RWPE1 (cell line): ENCODE measurements at places on chromosomes 1 and 21.

- DNase-seq: no peak
These were observed 31.6 kb upstream of the SOX13 start for GRCh38 chr1:204041232-204041767.

DNA sequence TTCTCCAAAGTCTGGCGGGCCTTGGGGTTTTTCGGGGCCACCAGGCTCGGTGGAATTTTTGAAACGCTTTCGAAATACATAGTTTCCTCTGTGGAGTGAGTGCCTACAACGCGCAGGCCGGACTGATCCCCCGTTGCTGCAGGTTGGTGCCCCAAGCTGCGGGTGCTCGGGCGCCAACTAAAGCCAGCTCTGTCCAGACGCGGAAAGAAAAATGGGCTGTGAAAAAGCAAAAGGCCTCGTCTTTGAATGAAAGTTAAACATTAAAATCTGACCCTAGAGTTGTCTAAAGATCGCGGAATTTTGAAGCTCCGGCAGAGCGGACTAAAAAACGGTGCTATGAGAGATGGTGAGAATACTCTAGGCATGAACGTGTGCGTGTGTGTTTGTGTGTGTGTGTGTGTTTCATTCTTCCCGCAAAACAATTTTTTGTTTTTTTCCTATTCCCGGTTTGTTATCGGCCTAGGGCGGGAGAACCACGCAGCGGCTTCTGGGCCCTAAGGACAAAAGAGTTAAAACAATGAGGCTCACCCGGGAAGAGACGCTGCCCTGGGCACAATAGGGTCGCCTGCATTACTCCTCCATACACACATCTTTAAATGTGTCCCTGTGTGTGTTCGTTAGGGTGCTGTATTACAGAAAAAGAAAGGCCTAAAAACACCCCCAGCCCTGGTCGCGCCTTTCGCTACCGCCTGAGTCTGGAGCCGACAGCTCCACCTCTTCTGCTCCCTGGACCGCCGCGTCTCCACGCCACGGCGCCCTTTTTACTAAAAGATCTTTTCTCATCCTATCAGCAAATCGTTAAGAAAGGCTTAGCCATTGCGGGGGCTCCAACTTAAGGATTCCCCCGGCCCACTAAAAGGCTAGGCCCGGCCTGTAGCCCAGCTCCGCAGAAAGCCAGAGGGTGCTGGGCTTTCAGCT, 3.2 kb downstream of the TBX15 start:
- DNase-seq: no peak

- DNase-seq: no peak
These were observed 30.9 kb upstream of the CACYBP start for GRCh38 chr1:174968750-174969244.

DNA sequence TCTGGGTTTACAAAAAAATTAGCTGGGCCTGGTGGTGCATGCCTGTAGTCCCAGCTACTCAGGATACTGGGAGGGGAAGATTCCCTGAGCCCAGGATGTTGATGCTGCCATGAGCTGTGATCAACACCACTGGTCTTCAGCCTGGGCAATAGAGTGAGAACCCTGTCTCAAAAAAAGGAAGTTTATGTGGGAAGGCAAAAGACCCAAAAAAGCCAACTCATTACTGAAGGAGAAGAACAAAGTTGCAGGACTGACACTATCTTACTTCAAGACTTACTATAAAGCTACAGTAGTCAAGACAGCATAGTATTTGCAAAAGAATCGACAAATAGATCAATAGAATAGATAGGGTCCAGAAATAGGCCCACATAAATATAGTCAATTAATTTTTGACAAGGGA, 9.2 kb upstream of the PTGS2 start:
- no peak for DNase-seq

- no peak for DNase-seq
These were observed 2.1 kb downstream of the FAM163A start for GRCh38 chr1:179745131-179745611.

DNA sequence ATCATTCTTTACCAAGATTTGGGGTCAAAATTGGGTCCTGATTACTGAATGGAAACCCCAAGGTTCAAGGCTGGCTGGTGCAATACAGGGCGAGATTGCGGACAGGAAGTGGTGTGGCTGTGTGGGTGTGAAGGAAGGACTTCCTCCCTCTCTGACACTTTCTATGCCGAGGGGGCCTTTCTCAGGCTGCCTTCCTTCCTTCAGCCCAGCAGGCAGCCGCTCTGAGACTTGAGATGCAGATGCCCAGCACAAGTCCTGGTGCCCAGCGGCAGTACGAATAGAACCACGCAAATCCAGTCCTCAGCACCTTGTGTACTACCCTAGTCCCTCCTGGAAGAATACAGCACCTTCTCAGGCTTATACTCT, 16.3 kb downstream of the BATF3 start:
- no peak for DNase-seq

- DNase-seq: no peak
These were observed 10.3 kb upstream of the C1orf198 start for GRCh38 chr1:230878591-230878990.

- no peak for DNase-seq
These were observed 347.4 kb downstream of the SIPA1L2 start for GRCh38 chr1:232282498-232282897.

- DNase-seq: peak; percentile 43
These were observed 71.4 kb downstream of the MEGF6 start for GRCh38 chr1:3539707-3540425.

DNA sequence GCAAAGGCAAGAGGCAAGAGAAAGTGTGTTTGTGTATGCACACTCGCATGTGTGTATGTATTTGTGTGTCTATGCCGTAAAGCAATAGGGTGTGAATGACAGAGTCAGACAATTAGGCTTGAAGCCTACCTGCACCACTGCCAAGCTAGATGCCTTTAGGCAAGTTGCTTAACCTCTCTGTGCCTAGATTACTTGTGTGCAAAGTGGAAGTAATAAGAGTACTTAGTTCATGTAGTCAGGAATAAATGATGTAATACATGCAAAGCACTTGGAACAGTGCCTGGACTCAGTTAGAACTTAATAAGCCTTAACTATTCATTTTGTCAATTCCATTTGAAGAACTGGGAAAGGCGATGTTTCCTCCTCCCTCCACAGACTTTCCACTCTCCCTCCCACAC, 31.7 kb downstream of the LAMB3 start:
- DNase-seq: no peak

- DNase-seq: no peak
These were observed 7.6 kb upstream of the PLA2G2D start for GRCh38 chr1:20126806-20127440.

- DNase-seq: peak; percentile 86
These were observed 38.4 kb downstream of the SPEN start for GRCh38 chr1:15885701-15886610.

DNA sequence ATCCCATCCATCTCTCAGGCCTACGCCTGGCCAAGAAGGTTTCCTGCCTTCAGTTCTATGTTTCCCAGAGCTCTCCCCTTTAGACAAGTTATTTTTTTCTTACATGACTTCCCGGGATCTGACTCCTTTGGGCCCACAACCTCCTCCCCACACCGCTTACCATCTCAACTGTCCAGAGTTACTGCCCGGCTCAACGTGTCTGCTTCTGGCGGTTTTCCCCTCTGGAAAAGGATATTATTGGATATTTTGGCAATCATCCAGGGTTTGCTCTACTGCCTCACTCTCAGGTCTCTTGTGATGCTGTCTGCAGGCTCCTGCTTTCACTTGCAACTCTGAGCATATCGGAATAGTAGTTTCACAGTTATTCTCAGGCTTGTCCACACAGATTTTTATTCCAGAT, 318.2 kb upstream of the CAMK1G start:
- DNase-seq: no peak

DNA sequence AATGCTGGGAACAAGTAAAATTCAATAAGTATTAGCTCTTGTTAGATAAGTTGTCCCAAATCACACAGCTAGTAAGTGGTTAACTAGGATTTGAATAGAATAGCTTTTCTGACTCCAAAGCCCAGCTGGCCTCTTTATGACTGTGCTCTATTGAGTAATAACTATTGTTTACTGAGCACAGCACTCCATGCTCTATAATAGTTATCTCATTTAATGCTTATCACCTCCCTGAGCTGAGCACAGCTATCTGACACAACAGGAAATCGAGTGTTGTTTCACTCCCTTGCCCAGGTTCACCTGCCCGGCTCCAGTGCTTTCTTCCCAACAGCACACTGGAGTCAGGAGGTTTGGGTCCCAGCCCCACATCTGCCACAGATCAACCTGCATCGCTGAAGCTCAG, 38.8 kb upstream of the STMN1 start:
- no peak for DNase-seq

DNA sequence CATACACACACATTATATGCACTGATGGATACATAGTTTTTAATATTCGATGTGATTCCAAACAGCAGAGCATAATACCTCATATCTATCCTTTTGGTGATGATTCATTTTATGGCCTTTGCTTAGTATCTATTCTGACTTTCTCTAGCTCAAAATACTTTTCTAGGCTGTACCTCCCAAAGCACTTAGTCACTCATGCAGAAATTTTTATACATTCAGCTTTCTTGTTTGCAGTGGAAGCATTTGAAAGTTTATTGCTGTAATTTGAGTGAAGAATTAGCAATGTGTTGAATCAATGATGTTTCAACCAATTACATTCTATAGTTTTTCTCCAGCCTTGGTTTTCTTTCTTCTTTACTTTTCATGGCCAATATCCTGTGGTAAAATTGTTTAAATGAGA, 66.7 kb downstream of the LBR start:
- DNase-seq: no peak

- no peak for DNase-seq
These were observed 10.9 kb downstream of the GART start for GRCh38 chr21:33531007-33531406.

DNA sequence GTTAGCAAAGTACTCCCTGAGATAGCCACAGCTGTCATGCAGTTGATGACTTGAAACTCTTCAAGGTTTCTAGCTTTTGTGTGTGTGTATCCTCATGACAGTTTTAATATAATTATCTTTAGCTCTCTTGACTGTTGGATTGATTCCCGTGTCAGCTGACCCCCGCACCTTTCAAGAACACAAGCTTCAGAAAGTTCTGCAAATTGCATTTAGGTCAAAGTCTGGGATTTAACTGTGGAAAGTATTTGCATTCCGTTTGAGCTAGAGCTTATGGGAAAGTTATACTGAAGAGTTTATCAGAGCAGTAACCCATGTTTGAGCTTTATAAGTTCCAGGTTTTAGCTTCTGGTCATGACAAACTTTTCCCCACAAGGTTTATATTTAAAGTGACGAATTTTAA, 380.1 kb upstream of the CHRM3 start:
- no peak for DNase-seq

DNA sequence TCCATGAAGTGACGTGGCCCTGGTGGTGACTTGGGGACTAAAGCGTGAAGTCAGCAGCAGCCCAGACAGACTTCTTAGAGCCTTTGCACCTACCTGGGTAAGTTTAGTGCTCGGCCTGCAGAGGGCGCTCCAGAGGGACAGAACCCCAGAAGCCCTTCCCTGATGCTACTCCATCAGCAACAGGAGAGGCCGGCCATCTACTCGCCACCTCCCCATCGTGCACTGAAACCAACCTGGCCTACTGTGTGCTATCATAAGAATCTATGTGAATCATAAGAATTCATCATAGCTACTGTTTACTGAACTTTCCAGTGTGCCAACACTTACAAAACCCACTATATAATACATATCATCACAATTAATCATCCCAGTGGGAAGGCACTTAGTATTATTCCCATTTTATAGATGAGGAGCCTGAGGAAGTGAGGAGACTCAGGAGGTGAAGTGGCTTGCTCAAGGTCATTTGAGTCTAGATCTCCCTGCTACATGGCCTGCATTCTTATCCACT, 7.9 kb upstream of the EDN2 start:
- DNase-seq: no peak

DNA sequence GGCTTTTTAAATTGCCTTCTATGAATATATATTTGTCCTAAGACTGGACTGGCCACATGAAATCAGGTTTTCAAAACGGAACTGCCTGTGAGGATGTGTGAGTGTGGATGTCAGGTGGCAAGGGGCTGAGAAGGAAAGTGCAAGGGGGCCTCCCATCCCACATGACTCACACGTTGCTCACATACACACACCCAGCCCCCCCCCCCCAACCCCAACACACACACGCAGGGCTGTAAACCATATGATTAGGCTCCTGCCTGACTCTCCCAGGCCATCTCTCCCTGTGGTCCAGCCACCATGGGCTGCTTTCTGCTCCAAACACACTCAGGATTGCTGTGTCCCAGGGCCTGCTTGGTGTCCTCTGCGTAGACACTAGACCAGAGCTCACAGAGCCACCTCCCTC, 22.4 kb downstream of the DEGS1 start:
- peak; percentile 60 for DNase-seq

DNA sequence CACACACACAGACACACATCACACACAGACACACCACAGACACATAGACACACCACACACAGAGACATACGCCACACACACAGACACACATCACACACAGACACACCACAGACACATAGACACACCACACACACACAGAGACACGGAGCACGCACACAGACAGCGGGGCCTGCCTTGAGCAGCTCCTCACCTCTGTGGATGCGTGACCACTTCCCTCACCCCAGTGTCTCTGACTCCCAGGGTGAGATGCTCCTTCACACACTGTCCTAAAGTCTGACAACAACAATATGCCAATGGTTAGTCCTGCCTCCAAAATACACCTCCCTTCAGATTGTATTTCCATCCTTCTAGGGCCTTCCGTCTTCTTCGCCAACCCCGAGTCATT, 48.2 kb downstream of the IER5 start:
- DNase-seq: no peak

GRCh38 chr1:25724201-25724600, 75.8 kb upstream of the SELENON start:
- DNase-seq: no peak

- DNase-seq: no peak
These were observed 19.4 kb upstream of the SLC2A5 start for GRCh38 chr1:9088807-9089206.

DNA sequence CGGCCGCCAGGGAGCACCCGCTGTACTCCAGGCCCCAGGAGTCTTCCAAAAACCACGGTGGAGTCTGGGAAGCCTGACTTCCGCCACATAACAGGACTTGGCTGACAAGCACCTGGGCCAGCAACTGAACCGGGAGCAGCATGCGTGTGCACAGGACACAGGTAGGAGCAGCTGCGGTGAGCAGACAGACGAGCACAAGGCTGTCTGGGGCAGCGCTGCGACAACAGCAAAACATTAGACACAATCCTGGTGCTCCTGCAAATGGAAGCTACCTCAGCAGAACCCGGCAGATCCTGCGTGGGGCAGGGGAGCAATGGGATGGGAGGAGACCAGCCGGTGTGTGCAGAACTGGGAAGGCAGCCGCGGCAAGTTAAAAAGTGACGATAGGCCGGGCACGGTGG, 80.4 kb downstream of the NPHP4 start:
- DNase-seq: no peak

DNA sequence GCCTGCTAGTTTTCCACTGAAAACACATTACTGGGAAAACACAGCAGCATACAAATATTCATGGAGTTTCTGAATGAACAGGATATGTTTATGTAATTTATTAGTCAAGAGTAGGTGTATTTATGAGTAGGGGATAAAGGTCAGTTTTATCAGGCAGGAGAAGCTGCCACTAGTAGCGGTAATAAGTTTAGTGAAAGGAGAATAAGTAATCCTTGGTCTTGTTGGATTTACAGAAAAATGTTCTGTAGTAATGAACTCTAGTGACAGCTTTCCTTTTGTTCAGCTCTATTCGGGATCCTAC, 1.2 kb downstream of the MAST2 start:
- DNase-seq: no peak
